CD4-positive, alpha-beta T cell treated with Interleukin-12 subunit alpha and Interleukin-12 subunit beta, for 1 hour (primary cell): ENCODE measurements at places on chromosomes 2 and 18.

- DNase-seq: no peak
Measured at GRCh38 chr2:57093020-57093419, 909.2 kb downstream of the CCDC85A start.

GRCh38 chr18:10228326-10228725 lies 226.1 kb upstream of the APCDD1 start:
- no peak for DNase-seq

- DNase-seq: no peak
Measured at GRCh38 chr2:14137643-14138042, 494.9 kb upstream of the LRATD1 start.

GRCh38 chr2:45699032-45699658 lies 47.7 kb downstream of the PRKCE start:
- DNase-seq: no peak

DNA sequence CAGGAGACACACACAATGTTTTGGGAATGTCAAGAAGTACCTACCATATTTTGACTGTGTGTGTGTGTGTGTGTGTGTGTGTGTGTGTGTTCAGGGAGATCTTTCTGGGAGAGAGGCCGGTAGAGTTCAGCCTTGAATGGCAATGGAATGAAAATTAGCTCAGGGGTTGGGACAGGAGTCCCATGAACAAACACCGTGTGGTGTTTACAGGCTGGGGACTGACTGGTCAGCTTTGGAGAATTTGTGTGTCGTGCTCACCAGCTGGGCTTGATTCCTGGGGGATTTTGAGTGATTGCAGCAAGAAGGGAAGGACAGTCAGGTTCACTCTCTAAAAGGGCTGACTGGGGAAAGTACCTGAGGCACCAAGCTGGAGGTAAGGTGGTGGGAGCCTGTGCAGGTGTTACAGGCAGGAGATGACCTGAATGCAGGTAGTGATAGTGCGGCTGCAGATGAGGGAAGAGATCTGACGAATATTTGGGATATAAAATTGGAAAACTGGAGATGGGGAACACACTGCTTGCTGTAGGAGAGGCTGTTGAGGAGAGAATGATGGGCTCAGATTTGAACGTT lies 2.5 kb upstream of the ADNP2 start:
- no peak for DNase-seq

- DNase-seq: no peak
Measured at GRCh38 chr2:11467129-11467649, 1.2 kb upstream of the E2F6 start.

DNA sequence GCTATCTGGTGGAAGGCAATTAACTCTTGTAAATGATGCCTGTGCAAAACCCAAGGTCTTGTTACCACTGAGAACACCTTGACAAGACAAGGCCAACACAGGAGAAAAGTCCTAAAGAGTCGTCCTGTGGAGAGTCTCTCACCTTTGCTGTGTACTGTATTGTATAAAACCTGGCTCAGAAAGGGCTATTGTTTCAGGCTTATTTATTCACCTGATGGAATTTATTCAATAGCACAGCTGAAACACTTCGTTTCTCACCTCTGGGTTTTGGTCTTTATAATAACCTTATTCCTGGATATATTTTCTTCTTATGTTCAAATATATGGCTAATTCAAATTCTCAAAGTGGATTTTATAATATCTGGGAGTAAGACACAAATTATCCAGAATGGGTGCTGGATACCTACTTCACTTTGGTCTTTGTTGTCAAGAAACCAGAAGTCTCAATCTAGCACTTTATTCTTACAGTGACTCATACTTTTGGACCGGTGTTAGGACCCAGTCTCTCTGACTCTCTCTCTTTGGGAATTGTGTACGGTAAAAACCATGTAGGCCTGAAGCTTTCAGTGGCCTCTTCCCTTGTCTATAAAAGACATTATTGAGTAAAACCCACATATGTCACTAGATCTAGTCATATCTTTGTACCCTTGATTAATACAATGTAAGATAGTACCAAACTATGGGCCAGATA lies 16.1 kb upstream of the STAT4 start:
- no peak for DNase-seq

DNA sequence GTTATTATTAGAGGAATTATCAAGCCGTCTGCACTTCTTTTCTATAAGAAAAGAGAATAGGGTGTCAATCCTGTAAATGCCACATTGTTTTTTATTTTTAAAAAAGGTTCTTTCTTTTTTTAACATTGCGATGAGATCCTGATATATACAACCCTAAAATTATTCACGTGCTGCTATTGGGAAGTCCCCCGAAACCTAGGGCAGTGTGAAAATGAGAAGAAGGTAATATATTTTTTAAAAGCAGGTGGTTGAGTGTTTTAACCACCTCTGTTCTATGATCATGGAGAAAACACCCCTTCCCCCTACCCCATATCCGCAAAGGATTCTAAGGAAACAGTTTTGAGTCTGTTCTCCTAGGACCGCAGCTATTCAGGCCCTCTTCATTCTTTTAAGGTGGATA lies 94.5 kb upstream of the KLHL14 start:
- no peak for DNase-seq

DNA sequence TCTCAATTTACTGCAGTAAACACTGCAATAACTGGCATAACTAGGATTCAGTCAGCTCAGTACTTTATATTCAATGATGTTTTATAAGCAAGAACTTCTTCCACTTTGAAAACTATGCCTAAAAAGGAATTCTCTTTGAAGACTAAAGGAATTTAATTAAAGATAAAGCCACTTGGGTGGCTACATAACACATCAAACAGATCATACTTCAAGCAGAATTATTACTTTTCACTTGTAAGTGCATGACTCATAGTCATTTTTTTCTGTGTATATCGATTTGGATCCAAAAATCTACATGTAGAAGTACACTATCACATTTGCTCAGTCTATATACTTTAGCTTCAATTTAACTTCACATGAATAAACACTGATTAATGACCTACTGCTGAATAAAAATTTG lies 4.0 kb downstream of the KANSL1L start:
- DNase-seq: no peak

DNA sequence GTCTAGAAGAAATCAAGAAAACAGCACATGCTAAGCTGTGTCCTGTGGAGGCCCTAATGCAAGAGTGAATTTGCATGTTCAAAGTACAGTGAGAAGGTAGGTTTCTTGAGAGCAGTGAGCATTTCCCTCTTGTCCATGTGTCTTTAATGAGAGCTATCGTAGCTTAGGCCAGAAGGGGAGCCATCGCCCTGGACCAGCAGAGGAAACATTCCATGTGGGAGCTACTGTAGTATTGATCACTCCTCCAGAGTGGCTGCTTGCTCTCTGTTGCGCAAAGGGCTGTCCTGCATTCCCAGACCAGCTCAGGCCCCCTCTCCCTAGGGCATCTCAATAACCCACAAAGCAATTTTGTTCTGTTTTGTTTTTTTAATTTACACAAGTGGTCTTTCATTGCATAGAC lies 950.1 kb downstream of the CNTNAP5 start:
- DNase-seq: no peak

- DNase-seq: no peak
Measured at GRCh38 chr2:223093436-223094241, 41.6 kb downstream of the KCNE4 start.

- DNase-seq: peak; percentile 49
Measured at GRCh38 chr2:25228848-25229278, 60.5 kb upstream of the POMC start.

- peak; percentile 22 for DNase-seq
Measured at GRCh38 chr2:20225294-20226151, 593 bp upstream of the SDC1 start.

- DNase-seq: peak; percentile 87
Measured at GRCh38 chr2:43131051-43131889, 95.1 kb downstream of the ZFP36L2 start.

GRCh38 chr2:127398239-127398590 lies 10.4 kb upstream of the MAP3K2 start:
- no peak for DNase-seq

- no peak for DNase-seq
Measured at GRCh38 chr2:128774320-128775216, 455.9 kb upstream of the HS6ST1 start.

GRCh38 chr2:72166279-72166678 lies 18.6 kb upstream of the CYP26B1 start:
- no peak for DNase-seq

GRCh38 chr2:48589170-48589767 lies 28.4 kb upstream of the GTF2A1L start:
- peak; percentile 6 for DNase-seq

- DNase-seq: no peak
Measured at GRCh38 chr18:59881728-59882656, 17.8 kb upstream of the PMAIP1 start.

- DNase-seq: no peak
Measured at GRCh38 chr18:28863396-28863795, 686.5 kb upstream of the CDH2 start.

- DNase-seq: no peak
Measured at GRCh38 chr2:113207021-113207420, 33.2 kb downstream of the PSD4 start.

GRCh38 chr2:109170645-109171044 lies 41.6 kb downstream of the SH3RF3 start:
- DNase-seq: no peak

DNA sequence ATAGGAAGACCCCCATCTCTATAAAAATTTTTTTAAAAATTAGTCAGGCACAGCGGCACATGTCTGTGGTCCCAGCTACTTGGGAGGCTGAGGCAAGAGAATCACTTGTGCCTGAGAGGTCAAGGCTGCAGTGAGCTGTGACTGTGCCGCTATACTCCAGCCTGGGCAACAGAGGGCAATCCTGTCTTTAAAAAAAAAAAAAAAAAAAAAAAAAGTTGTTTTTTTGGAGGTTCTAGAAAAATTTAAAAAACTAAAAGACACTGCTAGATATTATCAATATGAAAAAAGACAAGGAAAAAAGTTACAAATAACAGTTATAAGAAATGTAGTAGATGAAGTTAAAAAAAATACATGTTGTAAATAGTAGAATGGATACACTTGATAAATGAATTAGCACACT lies 56.1 kb upstream of the C2orf15 start:
- peak; percentile 24 for DNase-seq

DNA sequence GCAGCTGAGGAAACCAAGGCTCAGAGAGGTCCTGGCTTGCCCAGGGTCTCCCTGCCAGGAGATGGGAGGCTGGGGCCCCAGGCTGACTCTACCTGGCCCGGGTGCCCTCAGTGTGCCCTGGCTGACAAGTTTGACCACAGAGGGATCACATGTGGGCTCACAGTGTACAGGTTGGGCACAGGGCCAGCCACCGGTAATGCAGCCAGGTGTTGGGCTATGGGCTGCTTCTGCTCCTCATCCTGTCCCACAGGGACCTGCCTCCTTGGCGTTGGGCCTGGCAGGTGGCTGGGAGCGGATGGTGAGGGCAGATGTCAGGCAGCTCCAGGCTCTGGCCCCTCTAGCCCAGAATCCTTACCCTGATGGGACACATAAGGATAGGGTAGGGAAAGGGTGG lies 250.5 kb downstream of the LOXHD1 start:
- DNase-seq: no peak

DNA sequence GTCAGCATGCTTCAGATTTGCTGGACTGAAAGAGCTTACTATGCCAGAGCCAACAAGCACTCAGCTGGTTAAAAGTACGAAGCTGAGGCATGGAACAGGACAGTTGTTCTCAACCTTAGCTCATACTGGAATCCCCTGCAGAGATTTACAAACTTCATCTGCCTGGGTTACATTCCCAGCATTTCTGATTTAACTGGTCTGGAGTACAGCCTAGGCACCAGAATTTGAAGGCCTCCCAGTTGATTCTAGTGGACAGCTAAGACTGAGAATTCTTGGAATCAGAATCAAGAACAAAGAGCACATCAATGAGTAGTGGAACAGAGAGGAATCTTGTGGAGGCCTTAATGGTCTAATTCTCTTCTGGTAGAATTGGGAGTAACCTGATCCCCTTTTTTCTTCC lies 298.2 kb upstream of the NXPH2 start:
- no peak for DNase-seq

- DNase-seq: no peak
Measured at GRCh38 chr2:3257826-3258225, 119.8 kb downstream of the EIPR1 start.

- DNase-seq: no peak
Measured at GRCh38 chr18:60664736-60665135, 292.2 kb upstream of the MC4R start.

GRCh38 chr2:201618744-201619662 lies 24.3 kb downstream of the TMEM237 start:
- no peak for DNase-seq

GRCh38 chr18:9968081-9968848 lies 54.4 kb downstream of the VAPA start:
- no peak for DNase-seq

DNA sequence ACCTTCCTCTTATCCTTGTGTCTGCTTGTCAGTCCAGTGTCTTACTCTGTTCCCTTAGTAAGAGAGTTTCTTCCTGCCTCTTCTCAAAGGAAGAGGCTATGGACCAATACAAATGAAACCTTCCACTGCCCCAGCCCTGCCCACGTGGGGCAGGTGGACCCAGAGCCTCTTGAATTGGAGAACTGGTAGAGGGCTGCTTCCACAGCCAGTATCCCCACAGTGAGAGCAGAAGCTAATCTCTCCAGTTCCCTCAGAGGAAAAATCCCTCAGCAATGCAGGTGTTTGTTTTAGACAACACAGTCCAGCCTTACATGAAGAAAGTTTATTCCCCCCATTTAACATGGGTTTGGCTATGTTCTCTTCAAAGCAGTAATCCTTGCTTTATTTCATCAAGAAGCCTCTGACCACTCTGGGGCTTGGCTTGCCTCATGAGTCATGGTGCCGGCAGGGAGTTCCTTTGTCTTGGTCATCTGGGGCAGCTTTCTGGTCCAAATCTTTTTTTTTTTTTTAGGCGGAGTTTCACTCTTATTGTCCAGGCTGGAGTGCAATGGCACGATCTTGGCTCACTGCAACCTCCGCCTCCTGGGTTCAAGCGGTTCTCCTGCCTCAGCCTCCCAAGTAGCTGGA lies 6.5 kb upstream of the CYBRD1 start:
- no peak for DNase-seq

DNA sequence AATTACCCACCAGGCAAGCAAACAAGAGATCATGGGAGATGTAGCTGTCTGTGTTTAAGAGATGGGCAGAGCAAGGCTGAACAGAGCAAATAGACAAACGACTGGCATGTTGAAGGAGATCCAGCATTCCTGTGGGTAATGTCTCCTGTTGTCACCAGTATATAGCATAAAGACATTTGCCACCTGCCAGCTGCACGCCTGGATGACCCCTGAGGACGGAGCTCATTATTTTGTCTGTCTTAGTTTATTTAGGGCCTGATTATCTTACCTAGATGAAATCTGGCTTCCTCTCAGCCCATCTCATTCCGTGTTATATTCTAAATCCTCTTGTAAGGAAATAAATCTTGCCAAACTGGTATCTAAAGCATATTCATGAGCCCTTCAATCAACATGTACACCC lies 510.3 kb upstream of the LINC00305 start:
- DNase-seq: no peak
